ENCODE measurements at places on chromosomes 5 and 9.
A peak's percentile ranks its signal among the peaks of the same experiment; 100 is the strongest.

DNA sequence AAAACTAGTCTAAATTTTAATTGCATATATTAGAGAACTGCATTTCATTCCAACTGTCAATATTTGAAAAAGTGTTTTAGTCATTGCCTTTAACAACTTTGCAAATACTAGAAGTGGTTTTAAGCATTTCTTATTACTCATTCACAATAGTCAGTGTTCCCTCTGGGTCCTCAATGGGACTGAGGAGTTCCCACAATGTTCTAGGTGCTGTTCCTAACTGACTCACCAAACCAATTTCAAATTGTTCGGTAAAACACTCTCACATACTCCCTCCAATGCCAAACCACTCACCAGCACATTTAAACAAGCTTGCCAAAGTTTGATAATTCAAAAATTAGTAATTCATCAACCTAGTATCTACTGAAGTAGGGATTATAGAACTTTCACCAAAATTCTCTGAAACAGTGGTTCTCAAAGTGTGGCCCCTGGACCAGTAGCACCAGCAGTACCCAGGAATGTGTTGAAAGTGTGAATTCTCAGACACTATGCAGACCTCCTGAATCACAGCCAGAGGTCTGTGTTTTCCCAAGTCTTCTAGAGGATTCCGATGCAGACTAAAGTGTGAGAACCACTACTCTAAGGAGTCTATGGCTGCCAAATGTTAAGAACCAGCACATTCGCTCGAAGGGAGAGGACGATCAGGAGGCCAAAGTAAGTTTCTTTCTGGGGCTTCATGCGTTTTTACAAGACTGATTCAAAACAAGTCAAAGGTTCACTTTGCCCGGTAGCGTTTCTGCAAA, 72.8 kb downstream of the APBA1 start:
- H3K4me3 ChIP-seq = no peak overlapping the region
- peaks cover under 1% of the 10 kb centered on the region for H3K27me3 ChIP-seq
- H3K36me3 ChIP-seq = no peaks in the 10 kb centered on the region
- H3K4me1 ChIP-seq = peaks cover 3% of the 10 kb centered on the region

DNA sequence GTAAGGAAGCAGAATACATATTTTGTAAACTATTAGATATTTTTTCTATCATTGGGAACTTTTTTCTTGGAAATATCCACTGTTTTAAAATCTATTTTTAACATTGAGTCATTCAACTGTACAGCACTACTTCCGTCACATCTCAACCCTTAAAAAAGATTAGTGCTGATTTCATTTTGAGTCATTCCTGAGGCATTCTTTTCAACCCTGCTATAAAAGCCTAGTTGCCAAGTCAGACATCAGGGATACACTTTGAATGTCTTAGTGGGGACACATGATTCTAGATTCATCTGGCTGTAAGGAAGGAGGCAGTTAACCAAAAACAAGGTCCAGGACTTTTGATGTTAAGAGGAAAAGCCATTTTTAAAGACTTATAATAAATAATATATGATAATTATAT, 160.9 kb downstream of the GIN1 start:
- H3K4me3 ChIP-seq = no peak overlapping the region
- H3K4me1 ChIP-seq = no peaks in the 10 kb centered on the region
- DNase-seq = no peak
- H3K36me3 ChIP-seq = peaks cover 4% of the 10 kb centered on the region

DNA sequence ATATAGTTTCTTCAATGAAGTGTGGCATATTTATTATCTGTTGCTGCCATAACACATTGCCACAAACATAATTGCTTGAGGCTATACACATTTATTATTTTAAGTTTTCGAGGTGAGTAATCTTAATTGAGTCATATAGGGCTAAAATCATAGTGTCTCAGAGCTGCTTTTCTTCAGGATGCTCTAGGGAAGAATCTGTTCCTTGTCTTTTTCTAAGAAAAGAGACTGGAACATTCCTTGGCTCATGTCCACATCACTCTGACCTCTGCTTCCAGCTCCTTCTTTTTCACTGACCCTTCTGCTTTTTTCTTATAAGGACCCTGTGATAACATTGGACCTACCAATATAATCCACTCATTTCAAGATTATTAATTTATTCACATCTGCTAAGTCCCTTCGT, 632.4 kb upstream of the TYRP1 start:
- H3K4me3 ChIP-seq = no peak overlapping the region
- no peak overlapping the region for H3K27ac ChIP-seq
- no peaks in the 10 kb centered on the region for H3K36me3 ChIP-seq
- H3K4me1 ChIP-seq = no peaks in the 10 kb centered on the region

- H3K27ac ChIP-seq = no peak overlapping the region
- no peaks in the 10 kb centered on the region for H3K36me3 ChIP-seq
- DNase-seq = no peak
- no peaks in the 10 kb centered on the region for H3K4me1 ChIP-seq
- no peaks in the 10 kb centered on the region for H3K27me3 ChIP-seq
- H3K4me3 ChIP-seq = no peak overlapping the region
These were observed 143.9 kb downstream of the SLIT3 start for GRCh38 chr5:169157064-169157463.

DNA sequence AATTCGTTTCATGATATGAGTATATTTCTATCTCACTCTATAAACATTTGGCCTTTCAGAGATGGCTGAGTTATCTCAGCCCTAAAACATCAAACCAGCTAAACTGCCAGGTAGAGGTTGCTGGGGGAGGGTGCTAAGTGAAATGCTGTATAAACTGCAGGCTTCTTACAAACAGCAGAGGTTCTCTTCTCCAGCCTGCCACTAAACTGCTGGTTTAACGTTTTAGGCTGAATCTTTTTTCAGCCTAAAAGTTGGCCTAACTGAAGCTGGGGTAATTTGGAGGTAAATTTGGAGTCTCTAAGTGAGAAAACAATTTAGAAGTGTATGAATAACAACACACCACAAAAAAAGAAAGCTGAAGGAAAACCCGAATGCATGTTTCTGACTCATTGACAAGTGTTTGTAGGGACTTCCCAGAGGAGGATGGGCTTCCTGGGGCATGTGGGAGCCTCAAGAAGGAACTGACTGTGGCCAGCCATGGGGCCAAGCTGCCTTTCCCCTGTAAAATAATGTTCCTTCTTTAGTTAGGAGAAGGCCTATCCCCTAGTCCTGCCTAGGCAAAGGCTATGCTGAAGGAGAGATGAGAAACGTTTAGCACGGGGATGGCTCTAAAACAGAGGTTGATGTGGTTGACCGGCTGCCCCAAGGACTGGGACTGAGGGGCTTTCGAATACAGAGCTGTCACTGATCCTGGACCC, 44.3 kb downstream of the SLC28A3 start:
- H3K4me3 ChIP-seq = no peak overlapping the region
- H3K36me3 ChIP-seq = peaks cover 2% of the 10 kb centered on the region
- no peaks in the 10 kb centered on the region for H3K27me3 ChIP-seq
- peaks cover 61% of the 10 kb centered on the region for H3K4me1 ChIP-seq
- DNase-seq = peak; percentile 39

- peaks cover 20% of the 10 kb centered on the region for H3K27me3 ChIP-seq
- H3K27ac ChIP-seq = no peak overlapping the region
- H3K36me3 ChIP-seq = no peaks in the 10 kb centered on the region
- no peak overlapping the region for H3K4me3 ChIP-seq
- H3K4me1 ChIP-seq = no peaks in the 10 kb centered on the region
These were observed 17.5 kb downstream of the SPRY4 start for GRCh38 chr5:142307146-142307890.

Measured in activated naive CD4-positive, alpha-beta T cell treated with anti-CD3 and anti-CD28 coated beads, Interleukin-2, amount 10 ng/mL, durations not matched to agents 7 days and 5 days (primary cell).